ENCODE measurements at places on chromosomes 3 and 15.

- DNase-seq: no peak
Measured at GRCh38 chr3:187629711-187630110, 40.5 kb downstream of the SST start.

DNA sequence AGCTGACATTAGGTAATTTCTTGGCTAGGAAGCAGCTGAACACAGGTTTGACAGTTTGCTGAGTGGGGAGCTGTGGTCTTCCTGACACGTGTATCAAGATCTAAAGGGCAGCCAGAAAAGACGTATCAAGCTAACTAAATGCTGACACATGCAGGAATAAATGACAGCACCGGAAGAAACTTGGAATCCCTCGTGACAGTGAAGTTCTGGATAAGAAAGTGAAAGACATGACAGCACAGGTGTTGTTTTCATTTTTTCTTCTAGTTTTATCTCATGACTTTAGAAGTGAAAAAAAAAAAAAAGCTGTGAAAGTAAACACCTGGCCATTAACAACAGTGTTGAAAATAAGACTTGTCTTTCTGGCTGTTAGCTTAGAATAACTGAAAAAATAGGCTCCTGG lies 48.7 kb downstream of the FGF7 start:
- DNase-seq: peak; percentile 12

GRCh38 chr3:197216169-197216860 lies 82.1 kb downstream of the DLG1 start:
- DNase-seq: no peak

DNA sequence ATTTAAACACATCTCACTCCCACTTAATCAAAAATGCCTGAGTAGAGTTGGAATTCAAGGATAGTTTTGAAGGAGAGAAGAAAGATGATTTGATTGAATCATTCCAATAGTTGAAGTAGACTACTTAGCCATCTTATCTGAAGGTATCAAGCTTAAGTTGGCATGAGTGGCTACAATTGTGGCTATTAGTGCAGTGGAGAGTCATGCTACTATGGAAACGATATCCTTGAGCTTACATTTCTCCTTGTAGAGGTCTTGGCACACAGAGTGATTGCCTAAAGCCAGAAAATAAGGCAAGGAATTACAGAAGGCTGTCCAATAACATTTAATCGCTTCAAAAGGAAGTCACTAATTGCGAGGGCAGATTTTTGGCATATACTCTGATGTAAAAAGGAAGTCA lies 1022.7 kb downstream of the IGSF11 start:
- no peak for DNase-seq

DNA sequence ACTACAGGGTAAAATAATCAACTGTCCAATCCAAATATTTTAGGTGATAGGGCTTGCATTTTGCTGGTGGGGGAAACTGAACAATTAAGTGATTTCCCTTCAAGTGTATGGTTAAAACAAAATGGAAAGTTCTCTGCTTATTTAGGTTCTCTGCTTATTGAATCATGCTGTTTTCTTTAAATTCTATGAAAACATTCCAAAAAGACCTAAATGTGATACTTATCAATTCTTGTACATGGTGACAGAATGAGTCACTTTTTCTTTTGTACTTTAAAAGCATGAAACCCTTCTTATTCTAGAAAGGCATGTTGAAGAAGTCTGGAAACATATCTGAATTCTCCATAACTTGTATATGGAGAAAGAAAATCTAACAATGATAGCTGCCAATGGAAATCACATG lies 192.6 kb downstream of the FMN1 start:
- DNase-seq: no peak

- no peak for DNase-seq
Measured at GRCh38 chr3:62329971-62330370, 43.4 kb downstream of the FEZF2 start.

DNA sequence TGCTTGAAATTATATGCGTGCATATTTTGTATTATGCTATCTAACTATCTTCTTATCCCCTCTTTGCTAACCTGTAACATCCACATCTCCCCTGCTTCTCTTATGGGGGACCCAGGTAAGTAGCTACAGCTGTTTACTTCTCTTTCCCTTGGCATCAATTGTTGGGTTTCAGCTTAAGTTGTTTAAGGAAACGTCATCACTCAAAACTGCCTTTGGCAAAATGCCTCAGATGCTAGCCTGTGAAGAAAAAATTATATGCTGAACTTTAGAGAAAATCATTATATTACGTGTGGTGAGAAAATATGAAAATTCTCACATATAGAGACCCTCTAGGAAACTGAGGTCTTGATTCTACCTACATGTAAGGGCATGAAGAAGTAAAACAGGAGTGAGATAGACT lies 447.0 kb upstream of the NECTIN3 start:
- DNase-seq: no peak

GRCh38 chr3:39287216-39288164 lies 7.7 kb upstream of the CX3CR1 start:
- DNase-seq: no peak

GRCh38 chr3:23819599-23820360 lies 14.0 kb downstream of the UBE2E1 start:
- no peak for DNase-seq

DNA sequence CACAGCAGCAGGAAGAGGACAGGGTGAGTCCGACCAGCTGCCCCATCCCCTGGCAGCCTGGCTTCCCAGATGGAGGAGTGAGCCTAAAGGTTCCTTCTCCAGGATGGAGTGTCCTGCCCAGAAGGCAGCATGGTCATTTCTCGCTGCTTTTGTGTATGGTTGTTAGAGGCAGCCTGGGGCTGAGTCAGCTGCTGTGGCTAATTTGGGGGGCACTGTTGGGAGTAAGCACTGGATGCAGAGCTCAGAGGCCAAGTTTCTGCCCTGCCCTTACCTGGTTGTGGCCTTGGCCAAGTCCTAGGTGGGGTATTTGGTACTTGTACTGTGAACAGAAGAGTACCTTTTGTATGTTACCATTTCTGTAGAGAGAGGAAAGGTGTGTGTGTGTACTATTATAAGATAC lies 78.6 kb downstream of the ADAMTS7 start:
- DNase-seq: no peak

DNA sequence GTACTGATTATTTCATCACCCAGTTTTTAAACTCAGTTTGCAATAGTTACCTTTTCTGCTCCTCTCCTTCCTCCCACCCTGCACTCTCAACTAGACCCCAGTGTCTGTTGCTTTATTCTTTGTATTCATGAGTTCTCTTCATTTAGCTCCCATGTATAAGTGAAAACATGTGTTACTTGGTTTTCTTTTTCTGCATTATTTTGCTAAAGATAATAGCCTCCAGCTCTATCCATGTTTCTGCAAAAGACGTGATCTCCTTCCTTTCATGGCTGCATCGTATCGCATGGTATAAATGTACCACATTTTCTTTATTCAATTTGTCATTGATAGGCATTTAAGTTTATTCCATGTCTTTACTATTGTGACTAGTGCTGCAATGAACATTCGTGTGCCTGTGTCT lies 79.0 kb downstream of the NAALADL2 start:
- no peak for DNase-seq

DNA sequence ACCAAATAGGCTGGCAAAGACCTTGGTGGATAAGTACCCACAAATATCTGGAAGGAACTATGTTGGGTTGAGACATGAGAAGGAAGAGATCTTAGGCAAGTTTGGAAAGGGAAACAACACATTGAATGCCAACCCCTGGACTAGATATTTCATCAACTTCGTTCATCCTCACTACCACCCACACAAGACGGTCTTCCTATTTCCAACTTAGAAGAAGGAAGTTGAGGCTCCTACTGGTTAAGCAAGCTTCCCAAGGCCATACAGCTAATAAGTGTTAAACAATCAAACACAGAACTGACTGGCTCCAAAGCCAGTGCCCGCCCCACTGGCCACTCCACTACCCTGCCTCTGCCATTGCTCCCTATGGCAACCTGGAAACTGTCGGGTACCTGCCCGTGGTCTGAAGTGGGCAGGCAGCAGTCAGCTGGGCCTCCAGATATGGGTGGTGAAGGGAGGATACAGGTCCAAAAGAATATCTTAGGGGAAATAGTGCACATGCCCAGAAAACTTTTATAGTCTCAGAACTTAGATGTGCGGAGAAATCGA lies 94.9 kb downstream of the LIPC start:
- no peak for DNase-seq

- no peak for DNase-seq
Measured at GRCh38 chr3:150015901-150016300, 45.2 kb upstream of the PFN2 start.

GRCh38 chr3:12454816-12455121 lies 29.5 kb upstream of the TSEN2 start:
- no peak for DNase-seq

GRCh38 chr3:139935866-139936817 lies 1.2 kb downstream of the CLSTN2 start:
- DNase-seq: peak; percentile 3
